Spinal cord (tissue), 10 donors: ENCODE measurements at places on chromosomes 3 and 15. TPM values are rescaled to one million over a fixed set of nuclear protein-coding genes. Genes with fewer than 3 reads are reported as not detected.

GRCh38 chr3:117463276-117464115, 753.9 kb downstream of the TUSC7 start:
- DNase-seq, result peak; percentile 70

GRCh38 chr3:4795905-4796304, 183.3 kb upstream of the BHLHE40 start:
- no peak for DNase-seq

- DNase-seq, result no peak
These were observed 221.6 kb upstream of the NR2E3 start for GRCh38 chr15:71588746-71589145.

DNA sequence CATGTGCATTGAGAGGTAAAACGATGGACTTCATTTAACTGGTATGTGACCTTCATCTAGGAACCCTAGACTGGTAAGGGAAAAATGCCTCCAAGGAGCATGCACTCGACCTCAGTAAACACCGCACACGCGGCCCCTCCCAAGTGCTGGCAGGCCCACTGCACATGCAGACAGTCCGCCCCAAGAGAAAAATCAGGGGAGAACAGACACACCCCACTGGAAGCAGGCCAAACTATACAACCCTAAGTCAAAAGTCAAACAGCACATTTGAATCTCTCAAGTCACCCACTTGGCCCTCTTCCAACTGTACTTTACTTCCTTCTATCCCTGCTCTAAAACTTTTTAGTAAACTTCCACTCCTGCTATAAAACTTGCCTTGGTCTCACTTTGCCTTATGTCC, 250.1 kb upstream of the HES1 start:
- no peak for DNase-seq

The RNF168 gene
- 19.4 TPM for total RNA-seq

The ANKRD63 gene
- not detected for total RNA-seq

The SLC9C1 gene
- 0.72 TPM for total RNA-seq
